ENCODE measurements at places on chromosomes 3 and 15.

- no peak for DNase-seq
These were observed 29.4 kb upstream of the SLITRK3 start for GRCh38 chr3:165225604-165226003.

DNA sequence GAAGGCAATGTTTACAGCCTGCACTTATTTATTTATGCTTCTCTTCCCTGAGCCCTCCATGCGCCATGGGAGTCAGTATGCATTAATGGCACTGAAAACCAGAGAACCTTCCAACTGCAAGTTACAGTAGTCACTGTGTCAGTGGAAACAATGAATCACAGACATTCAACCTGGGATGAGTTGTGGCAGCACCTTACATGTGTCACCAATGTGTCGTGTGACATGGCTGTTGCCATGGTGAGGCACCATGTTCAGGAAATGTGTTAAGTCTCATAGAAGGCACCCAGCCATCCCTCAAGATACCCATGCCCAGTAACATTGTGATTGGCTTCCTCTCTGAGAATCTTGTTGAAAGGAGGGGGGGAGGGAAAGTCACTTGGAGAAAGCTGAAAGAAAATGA is 105.0 kb downstream of the FOXP1 start:
- DNase-seq: peak; percentile 62

DNA sequence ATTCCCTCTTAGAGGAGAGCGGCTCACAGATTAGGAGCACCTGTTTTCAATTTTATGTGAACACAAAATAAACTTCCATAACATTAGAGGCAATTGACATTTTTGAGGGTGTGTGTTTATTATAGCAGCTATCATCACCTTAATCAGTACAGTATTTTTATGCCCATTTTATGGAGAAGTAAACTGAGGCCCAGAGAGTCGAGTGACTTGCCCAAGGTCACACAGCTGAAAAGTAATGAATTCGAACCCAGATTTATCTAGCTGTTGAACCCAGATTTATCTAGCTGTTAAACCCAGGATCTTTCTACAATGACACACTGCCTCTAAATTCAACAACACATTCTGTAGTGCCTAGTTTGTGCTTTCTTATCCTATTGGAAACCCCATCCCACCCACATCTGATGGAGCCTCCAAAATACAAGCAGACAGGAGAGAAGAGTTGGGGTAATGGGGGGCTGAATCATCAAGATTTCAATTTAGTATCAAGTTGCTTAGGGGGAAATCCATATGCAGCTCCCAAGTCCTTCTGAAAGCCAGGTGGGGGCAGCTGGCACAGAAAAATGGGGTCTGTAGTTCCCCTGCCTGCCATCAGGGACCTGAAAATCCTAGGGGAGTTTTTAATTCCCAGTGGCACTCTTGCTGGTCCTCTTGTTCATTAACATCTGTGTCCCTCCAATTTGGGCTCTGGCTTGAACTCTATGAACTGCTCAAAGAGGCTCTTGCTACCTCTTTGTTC is 50.4 kb upstream of the TRA2B start:
- no peak for DNase-seq

GRCh38 chr3:103699228-103699627 is 1264.4 kb downstream of the ZPLD1 start:
- no peak for DNase-seq

DNA sequence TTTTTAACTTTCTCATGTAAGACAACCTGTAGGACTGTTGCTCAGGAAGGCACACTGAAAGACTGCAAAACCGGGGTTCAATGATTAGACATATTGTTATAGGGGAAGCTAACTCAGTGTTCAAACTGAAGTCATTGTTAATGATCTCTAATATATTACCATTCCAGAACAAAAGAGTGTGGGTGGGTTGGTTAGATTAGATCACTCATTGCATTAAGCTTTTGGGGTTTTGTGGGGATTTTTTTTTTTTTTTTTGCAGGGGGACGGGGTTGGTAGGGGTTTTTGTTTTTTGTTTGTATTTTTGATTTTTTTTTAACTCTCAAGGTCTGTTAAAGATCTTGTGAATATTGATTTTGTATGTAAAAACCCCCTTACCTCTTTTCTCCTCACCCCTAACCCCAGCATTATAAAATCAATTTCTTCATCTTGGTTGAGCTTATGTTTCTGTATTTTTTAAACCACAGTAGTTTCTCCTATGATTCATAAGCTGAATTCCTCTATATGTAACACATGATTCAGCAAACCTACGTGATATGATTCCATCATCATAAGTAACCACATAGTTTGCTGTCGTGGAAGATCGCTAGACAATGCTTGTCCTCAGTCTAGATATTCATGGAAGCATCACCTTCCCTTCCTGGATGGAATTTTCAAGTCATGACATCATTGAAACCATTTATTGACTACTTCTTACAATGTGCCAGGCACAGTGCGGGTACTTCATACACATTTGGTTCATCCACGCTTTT is 544.1 kb upstream of the MDFIC2 start:
- DNase-seq: no peak

- DNase-seq: no peak
These were observed 142.1 kb downstream of the NUP210 start for GRCh38 chr3:13277860-13278531.

GRCh38 chr3:111103807-111104206 is 32.2 kb downstream of the NECTIN3 start:
- no peak for DNase-seq

DNA sequence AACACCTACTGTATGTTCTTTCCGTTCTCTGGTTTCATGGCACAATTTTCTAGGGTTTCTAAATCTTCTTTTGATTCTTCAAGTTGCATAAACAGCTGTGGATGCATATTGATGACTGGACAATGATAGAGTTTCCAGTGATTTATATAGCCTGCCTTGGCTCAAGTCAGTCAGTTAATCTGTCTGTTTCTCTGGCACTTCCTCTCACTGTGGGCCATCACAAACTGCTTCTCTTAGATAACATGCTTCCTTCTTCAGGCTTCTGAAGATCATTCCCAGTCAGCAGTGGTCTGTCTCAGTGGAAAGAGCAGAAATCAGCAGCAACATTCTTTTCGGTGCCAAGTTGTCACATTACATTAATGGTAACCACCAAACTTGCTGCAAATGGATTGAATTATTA is 207.2 kb downstream of the RYR3 start:
- no peak for DNase-seq

DNA sequence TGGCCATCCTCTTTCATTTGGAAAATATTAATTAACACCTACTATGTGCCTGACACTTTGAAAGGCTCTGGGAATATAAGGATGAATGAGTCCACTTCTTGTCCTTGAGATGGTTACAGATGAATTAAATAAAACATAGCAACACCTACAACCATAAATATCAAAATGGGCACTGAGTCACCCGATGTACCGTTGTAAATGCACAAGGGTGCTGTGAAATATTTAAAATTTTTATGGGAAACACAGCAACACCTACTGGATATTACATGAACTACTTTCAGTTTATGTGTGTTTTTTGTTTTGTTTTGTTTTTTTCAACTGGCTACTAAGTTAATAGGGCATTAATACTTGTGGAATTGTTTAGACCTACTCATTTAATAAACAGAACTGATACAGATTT is 239.0 kb upstream of the NAALADL2 start:
- no peak for DNase-seq

GRCh38 chr3:188635258-188636042 is 481.5 kb downstream of the LPP start:
- no peak for DNase-seq

DNA sequence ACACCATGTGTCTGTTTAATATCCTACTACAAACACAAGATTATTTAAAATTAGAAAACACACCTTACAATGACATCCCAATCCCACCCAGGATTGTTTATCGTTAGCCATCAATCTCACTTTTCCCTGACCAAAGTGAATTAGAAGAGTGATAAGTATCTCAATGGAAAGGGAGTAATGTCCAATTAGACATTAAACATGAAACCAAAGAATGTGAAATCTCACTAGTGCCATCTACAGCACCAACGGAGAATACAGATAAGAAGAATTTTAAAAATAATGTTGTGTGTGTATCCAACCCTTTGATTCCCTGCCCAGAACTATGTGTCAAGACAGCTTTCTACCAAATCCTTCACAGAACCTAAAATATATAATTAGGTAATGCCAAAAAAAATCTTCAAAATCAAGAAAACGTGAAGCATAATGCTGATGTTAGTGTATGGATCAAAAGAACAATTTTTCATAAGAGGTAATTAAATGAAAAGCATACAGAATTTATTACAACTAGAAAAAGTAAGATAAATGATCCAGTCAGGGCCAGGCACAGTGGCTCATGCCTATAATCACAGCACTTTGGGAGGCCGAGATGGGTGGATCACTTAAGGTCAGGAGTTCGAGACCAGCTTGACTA is 64.2 kb downstream of the SCAPER start:
- no peak for DNase-seq

GRCh38 chr3:101758224-101758623 is 20.8 kb upstream of the NXPE3 start:
- DNase-seq: no peak

GRCh38 chr3:130844462-130844861 is 49.4 kb upstream of the ATP2C1 start:
- no peak for DNase-seq

DNA sequence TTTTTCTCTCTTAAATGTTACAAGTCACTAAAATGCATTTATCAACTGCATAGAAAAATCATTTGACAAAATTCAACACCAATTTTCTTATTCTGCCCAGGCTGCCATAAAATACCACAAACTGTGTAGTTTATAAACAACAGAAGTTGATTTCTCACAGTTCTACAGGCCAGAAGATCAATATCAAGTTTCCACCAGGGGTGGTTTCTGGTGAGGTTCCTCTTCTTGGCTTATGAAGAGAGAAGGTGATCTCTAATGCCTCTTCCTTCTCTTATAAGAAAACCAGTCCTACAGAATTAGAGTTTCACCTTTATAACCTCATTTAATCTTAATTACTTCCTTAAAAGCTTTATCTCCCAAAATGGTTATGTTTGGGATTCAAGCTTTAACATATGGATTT is 10.9 kb upstream of the CD200R1L start:
- DNase-seq: no peak

- DNase-seq: peak; percentile 77
These were observed 546 bp downstream of the EIF4A2 start for GRCh38 chr3:186783731-186784515.

GRCh38 chr15:56804279-56804678 is 71.0 kb upstream of the ZNF280D start:
- DNase-seq: no peak

- no peak for DNase-seq
These were observed 17.1 kb downstream of the LYSMD2 start for GRCh38 chr15:51720201-51720995.

DNA sequence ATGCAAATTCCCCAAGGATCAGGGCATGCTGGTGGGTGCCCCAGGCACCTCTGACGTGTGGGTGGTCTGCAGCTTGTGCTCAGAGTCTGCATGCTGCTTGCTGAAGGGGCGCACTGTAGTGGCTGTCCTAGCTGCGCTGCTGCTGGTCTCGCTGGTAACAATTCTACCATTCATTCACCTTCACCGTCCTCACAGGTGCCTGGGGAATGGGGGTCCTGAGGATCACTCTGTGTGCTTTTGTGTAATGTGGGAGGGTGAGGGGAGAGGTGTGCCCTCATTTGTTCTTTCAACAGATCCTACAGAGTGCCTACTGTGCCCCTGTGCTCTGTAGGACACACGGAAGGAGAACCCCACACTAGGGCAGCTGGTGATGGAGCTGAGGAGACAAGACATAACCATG is 2.1 kb upstream of the ITGA11 start:
- no peak for DNase-seq

DNA sequence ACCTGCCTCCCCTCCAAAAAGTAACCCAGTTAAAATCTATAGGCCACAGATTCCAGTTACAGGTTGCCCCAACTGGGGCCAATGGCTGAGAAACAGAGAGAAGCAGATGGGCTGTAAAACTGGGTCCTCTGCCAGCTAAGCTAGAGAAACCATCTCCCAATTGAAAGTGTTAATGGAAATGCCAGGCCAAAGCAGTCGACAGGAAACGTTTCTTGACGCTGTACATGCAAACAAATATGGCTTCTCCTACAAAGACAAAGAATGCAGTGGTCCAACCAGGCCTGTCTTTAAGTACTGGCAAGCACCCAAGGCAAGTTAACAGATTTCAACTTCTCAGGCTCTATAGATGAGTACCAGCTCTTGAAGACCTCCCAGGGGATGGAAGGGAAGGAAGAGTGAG is 71.3 kb downstream of the MAGI1 start:
- no peak for DNase-seq

DNA sequence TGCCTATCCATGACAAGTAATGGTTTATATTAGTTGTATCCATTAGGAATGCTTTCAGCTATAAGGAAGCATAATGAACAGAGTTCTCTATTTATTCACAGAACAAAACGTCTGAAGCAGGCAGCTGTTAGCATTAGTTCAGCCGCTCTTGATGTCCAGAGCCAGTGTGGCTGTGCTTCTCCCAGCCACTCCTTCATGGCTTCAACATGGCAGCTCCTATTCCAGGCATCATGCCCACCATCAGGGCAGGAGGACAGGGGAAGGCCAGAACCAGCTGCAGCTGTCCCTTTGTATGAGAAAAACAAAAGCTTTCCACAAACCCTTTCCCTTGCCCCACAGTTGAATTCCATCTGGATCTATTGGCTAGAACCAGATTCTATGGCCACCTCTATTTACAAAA is 12.9 kb upstream of the SNRK start:
- no peak for DNase-seq

- DNase-seq: no peak
These were observed 532 bp upstream of the SELENOT start for GRCh38 chr3:150602426-150603152.

DNA sequence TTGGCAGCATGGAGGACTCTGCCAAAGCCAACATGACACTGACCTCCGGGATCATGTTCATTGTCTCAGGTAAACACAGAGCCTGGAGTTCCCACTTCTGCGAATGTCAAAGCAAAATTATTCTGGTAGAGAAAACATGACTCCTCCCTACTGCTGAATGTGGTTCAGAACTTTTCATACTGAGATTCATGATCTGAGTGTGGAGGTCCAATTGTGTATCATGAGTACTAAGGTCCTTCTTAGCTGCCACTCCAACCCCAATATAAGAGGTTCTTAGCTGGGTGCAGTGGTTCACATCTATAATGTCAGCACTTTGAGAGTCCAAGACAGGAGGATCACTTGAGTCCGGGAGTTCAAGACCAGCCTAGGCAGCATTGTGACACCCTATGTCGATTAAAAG is 13.8 kb downstream of the CLDN18 start:
- DNase-seq: no peak
